ENCODE measurements at places on chromosomes 3 and 15.
A peak's percentile ranks its signal among the peaks of the same experiment; 100 is the strongest.

DNA sequence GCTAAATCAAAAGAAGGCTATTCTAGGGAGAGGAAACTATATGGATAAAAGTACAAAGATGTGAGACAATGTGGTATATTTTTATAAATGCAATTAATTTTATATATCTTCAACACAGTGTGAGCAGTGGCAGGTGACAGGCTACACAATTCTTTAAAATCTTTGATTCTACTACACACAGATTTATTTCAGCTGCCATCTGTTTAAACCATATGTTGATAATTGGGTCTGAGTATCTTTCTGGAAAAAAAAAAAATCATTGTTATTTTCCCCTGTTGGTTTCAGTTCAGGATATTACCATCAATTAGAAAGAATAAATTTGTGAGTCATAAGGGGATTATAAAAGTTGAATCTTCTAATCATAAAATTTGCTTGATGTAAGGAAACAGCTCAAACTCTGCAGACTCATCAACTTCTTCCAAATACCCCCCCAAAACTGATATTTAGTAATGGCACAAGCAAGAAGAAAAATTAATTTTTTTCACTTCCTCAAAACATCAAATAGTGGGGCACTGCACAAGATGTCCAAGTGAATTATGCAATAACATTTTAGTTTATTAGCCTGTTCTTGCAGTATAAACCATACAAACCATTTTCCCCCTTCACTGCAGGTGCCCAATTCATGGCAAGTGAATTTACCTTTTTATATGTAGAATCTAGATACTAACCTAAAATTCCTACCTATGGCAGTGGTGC lies 12.0 kb downstream of the PIERCE2 start:
- DNase-seq = no peak

GRCh38 chr3:43015991-43016865 lies 37.1 kb downstream of the GASK1A start:
- DNase-seq = no peak

DNA sequence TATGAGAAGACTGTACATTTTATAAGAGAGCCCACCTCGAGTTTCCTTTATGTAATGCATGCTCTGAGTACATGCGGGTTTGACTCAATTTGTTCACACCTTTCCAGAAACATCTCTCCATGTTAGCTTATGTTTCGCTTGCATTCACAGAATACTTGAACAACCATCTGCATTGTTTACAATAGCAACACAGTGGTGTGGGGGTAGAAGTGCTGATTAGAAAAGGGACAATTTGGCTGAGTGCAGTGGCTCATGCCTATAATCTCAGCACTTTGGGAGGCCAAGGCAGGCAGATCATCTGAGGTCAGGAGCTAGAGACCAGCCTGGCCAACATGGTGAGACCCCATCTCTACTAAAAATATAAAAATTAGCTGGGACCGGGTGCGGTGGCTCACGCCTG lies 60.9 kb downstream of the NCEH1 start:
- no peak for DNase-seq

- no peak for DNase-seq
These were observed 27.9 kb upstream of the SLC6A6 start for GRCh38 chr3:14374444-14374883.

DNA sequence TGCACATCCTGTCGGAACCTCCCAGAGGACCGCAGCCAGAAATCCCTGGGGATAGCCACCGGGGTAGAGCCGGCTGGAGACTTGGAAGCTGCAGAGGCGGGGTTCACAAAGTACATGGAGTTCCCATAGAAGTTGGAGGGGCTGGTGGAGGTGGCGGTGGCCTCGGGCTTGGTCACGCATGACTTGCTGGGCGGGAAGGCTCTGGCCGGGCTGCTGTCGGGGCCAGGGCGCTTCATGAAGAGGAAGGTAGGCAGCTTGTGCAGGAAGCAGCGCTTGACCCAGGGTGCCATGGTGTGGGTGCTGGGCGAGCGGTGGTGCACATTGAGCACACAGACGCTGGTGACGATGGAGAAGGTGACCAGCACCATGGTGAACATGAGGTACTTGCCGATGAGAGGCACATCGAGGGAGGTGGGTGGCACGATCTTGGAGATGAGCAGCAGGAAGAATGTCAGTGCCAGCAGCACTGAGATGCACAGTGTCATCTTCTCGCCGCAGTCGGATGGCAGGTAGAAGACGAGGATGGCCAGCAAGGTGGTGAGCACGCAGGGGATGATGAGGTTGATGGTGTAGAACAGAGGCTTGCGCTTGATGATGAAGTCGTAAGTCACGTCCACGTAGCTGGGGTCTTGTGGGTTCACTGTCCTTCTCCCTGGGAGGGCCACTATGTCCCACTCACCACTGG lies 8.4 kb upstream of the CHRNA3 start:
- DNase-seq = no peak

DNA sequence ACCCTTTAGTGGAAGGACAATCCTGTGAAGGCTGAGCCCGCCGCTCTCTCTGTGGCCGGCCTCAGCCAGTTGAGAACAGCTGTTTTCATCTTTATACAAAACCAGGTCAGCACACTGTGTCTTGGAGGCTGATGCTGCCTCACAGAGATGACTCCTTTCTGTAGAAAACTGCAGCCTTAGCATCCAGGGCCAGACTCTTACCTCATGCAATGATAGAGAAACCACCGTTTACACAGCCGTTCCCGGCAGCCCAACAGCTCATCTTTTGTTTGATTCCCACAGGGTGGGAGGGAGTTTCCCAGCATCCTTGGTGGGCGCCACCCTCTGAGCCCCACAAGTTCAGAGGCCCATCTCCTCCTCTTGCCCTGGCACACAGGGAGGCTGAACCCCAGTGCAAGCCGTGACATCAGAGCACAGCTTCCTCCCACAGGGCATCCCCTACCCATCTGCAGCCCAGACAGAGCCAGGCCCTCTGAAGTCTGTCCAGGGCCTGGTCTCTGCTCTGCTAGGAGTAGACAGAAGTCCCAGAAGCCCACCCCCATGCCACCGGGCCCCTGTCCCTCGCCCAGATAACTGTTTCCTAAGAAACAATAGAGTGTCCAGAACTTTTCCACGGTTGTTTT lies 105.0 kb downstream of the LRRK1 start:
- no peak for DNase-seq

- no peak for DNase-seq
These were observed 49.4 kb upstream of the CFAP161 start for GRCh38 chr15:81084716-81085115.

DNA sequence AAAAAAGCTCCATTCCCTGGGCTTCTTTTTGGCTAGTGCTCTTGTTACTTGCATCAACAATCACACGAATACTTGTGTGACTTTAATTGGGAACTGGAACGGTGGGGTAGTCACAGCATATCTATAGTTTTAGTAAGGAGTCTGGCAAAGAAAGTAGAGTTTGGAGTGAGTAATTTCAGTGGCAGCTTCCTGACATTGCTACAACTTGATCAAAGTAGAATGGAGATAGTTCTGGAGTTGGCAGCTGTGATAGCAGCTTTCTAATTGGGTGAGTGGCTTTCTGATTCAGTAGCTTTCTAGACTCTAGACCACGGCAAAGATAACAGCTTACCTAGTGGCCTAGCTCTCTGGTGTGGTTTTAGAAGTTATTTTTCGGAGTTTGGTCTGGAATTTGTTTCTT lies 475.0 kb downstream of the TUSC7 start:
- DNase-seq = peak; percentile 7

DNA sequence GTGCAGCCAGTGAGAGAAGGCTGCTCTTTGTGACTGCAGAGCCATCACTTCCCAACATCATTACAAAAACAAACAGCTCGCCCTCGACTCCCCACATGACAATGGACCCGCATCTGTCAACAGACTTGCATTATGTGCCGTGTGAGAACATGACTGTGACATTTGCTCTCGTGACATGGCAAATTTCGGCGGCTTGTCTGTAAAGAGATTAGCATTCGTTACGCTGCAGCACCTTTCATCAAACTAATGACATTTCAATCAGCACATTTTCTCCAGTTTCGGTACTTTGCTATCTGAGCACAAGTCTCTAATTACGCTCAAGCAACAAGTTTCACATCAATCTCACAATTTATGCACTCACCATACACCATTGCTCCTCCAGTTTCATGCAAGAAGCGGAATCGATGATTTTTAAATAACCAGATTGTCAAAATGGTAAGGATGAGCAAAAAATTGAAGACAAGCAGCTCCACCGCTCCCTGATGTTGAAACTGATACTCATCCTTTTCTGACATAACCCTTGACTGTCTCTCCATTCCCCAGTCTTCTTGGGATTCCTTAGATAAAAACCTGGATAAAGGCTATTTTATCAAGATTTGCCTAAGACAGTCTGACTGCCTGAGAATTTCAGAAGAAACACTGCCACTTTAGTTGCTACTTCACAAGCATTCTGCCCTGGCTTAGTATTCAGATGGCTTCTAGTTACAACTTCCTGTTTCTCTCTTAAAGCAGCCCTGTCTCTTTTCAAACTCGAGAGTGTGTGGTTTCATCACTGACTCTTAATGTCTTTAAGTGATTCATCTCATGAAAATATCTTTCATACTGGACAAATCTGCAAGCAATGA lies at the start of gene SLC9A9:
TSS of gene SLC9A9 (minus strand) at position 682 of the 845 bp plus-strand sequence. CDS start at position 536, 146 bp downstream.
- peak; percentile 39 for DNase-seq

DNA sequence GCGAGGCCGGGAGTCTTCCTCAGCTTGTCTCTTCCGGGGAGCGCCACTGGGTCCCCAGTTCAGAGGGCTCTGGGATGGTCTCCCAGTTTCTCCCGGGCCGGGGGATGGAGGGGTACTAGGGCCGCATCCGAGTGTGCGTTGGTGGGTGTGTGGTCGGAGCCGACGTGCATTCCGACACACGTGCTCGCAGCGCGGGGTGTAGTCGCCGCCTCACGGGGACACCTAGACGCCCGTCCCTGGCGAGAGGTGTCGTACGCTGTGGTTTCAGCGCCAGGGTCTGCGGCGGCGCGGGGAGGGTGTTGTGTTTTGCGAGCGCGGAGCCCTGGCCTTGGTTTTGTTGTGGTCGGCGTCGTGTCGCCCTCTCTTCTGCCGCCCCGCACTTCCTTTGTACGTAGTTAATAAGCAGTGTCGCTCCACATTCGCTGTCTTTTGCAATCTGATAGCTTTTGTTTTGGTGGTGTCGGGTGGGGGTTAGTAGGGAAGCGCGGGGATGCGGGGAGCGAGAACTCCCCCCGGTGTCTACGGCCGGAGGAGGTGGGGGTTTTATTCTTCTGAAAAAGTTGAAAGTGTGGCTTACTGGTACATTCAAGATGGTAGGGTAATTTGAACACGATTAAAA lies 2.2 kb downstream of the IGF1R start:
- no peak for DNase-seq

DNA sequence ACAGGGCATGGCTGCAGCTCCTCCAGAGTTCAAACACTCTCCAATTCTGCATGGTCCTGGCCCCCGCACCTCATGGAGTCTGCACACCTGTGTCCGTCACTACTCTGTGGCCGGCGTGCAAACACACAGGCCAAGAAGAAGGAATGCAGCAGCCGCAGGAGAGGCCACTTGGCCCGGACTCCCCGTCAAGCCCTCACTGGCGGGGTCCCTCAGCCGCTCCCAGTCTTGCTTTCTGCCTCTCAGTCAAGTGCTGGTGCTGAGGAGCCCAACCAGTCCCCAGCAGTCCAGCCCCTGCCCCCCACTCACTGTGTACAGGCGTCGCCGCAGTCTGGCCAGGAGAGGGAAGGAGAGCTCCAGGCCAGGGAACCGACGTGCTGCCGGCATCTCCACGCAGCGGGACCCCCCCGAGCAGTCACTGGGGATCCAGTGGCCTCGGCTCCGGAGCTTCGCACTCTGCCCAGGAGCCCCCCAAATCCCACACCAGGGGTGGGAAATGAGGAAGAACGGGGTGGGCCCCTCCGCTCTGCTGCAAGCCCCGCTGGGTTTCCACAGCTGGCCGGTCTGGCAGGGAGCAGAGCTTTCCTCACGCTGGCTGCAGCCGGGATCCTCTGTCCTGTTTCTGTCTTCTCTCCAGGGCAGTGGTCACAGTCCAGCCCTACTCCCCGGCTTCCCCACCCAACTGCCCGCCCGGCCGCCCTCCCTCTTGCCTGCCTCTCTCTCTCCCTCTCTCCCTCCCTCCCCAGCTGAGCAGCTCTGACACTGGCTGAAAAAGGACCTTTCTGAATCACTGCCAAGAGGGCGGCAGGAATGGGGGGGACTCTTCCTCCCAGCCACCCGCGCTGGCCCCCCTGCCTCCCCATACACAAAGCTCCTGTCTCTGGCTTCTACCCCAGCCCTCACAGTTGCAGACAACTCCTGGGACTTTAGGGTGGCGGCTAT lies 16.0 kb downstream of the TNK2 start:
- DNase-seq = peak; percentile 83

- DNase-seq = no peak
These were observed 310.7 kb downstream of the RORA start for GRCh38 chr15:60918234-60918959.

- DNase-seq = peak; percentile 7
These were observed at the start of gene FGF12 for GRCh38 chr3:192727032-192727847. Gene FGF12 (minus strand): TSS chr3:192727541.

DNA sequence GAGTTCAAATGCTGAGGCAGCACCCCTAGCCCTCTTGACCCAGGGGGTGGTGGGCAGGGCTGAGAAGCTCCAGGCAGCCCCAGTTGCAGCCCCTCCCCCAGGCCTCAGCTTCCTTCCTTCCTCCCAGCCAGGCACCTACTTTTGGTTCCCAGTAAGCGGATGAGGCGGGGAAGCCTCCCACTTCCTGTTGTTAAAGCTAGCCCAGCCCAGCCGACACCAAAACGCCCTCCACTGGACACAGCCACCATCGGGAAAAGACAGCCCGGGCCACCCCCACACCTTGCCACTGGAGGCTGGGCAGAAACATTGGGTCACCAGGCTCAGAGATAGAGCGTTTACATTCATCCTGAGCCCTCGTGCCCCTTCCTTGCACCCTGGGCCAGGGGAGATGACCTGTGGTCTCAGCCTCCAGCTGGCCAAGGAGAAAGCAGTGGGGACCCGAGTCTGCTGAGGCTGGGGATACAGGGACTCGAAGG lies 3.5 kb downstream of the DUSP7 start:
- DNase-seq = peak; percentile 95

GRCh38 chr3:13164893-13165492 lies 91.8 kb upstream of the IQSEC1 start:
- no peak for DNase-seq

GRCh38 chr3:57151021-57151449 lies 14.1 kb downstream of the IL17RD start:
- DNase-seq = no peak

DNA sequence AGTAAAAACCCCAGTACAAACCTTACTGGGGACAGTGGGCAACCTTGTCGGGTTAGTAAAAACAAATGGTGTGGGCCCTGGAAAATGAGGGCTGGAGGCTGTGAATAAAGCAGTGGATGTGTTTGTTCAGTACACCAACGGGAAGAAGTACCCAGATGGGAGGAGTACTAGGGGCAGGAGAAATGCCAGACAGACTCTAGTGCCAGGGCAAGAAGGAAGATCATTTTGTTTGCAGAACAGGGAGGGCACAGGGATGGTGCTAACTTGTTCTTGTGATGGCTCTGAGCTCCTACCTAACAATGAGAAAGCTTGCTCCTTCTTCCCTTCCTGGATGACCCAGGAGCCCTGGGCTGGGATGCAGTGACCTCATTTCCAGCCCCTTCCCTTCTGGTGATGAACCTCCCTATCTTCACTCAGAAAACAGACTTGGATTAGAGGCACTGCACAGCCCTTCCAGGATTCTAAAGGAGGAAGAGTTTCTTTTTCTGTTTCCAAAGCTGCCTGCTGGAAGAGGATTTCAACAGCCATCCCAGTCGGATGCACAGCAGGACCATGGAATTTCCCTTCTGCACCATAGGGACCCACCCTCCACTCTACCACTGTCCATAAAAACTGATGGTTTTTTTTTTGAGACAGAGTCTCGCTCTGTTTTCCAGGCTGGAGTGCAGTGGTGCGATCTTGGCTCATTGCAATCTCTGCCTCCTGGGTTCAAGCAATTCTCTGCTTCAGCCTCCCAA lies 6.1 kb downstream of the RASSF1 start:
- no peak for DNase-seq
